Astrocyte of the hippocampus (primary cell): ENCODE measurements at places on chromosomes 13 and 19.

DNA sequence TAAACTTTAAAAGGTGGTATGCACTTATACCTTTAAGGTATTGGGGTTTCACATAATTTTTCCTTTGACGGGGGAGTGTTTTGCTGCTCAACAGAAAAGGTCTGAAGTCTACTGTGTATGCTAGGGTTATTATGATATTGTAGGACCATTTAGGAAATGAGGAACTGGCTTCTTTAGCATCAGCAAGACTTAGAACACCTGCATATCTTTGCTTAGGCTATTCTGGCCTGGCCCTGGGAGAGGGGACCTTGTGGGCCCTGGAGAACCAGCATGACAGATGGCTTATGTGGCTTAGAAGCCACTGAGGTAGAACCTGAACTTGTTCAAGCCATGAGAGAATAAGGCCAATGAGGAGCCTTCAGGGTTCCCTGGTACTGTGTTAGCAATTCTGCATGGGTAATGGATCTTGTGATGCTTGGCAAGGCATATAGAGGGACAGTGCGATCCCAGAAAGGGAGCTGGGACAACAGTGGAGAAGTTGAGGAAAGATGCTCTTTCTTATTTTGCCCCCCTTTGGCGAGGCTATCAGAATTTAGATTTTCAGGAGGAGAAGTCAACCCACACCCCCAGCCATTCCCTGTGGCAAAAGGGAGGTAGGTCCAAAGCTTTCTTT lies 4.3 kb downstream of the RGCC start:
- DNase-seq = no peak

GRCh38 chr19:44367024-44367423 lies 10.5 kb upstream of the ZNF112 start:
- DNase-seq = no peak

DNA sequence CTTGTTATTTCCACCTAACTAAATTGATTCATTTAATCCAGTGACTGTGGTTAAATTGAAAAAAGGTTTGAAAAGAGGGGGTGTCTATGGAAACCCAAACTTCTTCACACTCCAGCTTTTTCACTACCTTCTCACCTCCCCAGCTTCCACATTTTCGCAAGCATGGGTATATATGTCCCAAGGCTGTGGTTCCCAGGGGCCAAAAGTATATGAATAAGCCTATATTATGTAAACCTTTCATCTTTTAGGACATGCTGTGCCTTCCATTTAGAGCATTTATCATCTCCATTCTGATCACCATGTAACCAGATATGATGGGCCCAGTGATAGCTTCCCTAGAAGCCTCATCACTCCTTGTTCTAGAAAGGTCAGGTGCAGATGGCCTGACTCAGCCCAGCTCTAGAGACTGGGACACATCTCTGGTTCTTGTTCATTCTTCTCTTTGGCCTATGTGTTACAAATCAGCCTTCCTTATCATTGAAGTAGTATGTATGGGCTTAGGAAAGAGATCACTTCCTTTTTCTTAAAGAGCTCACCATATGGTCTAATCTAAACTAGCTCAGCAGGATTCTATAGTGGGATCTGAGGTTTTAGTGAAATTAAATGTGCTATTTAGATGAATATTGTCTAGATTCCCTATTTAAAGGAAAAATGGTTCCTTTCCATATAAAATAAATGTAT lies 19.5 kb upstream of the ARL11 start:
- no peak for DNase-seq

- no peak for DNase-seq
These were observed 127.1 kb downstream of the GGACT start for GRCh38 chr13:100461309-100462030.

GRCh38 chr19:40116075-40116474 lies 25.3 kb upstream of the ZNF780A start:
- DNase-seq = no peak
